ENCODE measurements at places on chromosomes 5 and 9. TPM values are rescaled to one million over a fixed set of nuclear protein-coding genes. Genes with fewer than 3 reads are reported as not detected.

The ADAMTSL1 gene
- 37.5 TPM for total RNA-seq

The F2RL1 gene
- 6.0 TPM for total RNA-seq

The C5orf22 gene
- total RNA-seq: 9.3 TPM

The JADE2 gene
- total RNA-seq: 22.2 TPM

The ITK gene
- total RNA-seq: under 0.01 TPM

The DAB2 gene
- 79.3 TPM for total RNA-seq

The ZNG1F gene
- total RNA-seq: 6.5 TPM

The TXNDC8 gene
- total RNA-seq: not detected

The PCDHB13 gene
- 0.94 TPM for total RNA-seq

The LEAP2 gene
- total RNA-seq: 0.34 TPM

The GGTA1 gene
- total RNA-seq: under 0.01 TPM

The SLC6A18 gene
- total RNA-seq: not detected

The ENC1 gene
- 14.5 TPM for total RNA-seq

The SLC36A2 gene
- not detected for total RNA-seq

The PGM5 gene
- total RNA-seq: 49.6 TPM

The DEPDC1B gene
- total RNA-seq: 1.0 TPM

The CCNO gene
- total RNA-seq: 0.17 TPM

The PFN3 gene
- total RNA-seq: not detected

The SPINK6 gene
- total RNA-seq: not detected

The DAPK1 gene
- total RNA-seq: 1.0 TPM

The SPAG8 gene
- 1.5 TPM for total RNA-seq

The CDO1 gene
- total RNA-seq: 29.2 TPM

The PCDHGB3 gene
- 5.1 TPM for total RNA-seq

The TIGD6 gene
- 7.4 TPM for total RNA-seq

The S1PR3 gene
- total RNA-seq: 14.2 TPM

The HTR1A gene
- total RNA-seq: not detected

The CATSPER3 gene
- total RNA-seq: 0.16 TPM

The NAIP gene
- 5.0 TPM for total RNA-seq

The C1QTNF2 gene
- total RNA-seq: 0.86 TPM

The MUSK gene
- total RNA-seq: 2.1 TPM

The NINJ1 gene
- total RNA-seq: 22.5 TPM

The SPINK1 gene
- not detected for total RNA-seq

The PRDM9 gene
- total RNA-seq: not detected

The SPOCK1 gene
- total RNA-seq: 53.9 TPM

The KCNMB1 gene
- not detected for total RNA-seq

The ARID3C gene
- total RNA-seq: not detected

The TSTD2 gene
- total RNA-seq: 17.6 TPM

The IFNA2 gene
- not detected for total RNA-seq

The SMIM33 gene
- total RNA-seq: not detected

The TRIM36 gene
- 0.09 TPM for total RNA-seq

The GRIN1 gene
- not detected for total RNA-seq

The SAPCD2 gene
- total RNA-seq: 0.47 TPM

The ENTREP1 gene
- under 0.01 TPM for total RNA-seq

All from bronchial smooth muscle cell (primary cell).